ENCODE measurements at places on chromosomes 5 and 9.

DNA sequence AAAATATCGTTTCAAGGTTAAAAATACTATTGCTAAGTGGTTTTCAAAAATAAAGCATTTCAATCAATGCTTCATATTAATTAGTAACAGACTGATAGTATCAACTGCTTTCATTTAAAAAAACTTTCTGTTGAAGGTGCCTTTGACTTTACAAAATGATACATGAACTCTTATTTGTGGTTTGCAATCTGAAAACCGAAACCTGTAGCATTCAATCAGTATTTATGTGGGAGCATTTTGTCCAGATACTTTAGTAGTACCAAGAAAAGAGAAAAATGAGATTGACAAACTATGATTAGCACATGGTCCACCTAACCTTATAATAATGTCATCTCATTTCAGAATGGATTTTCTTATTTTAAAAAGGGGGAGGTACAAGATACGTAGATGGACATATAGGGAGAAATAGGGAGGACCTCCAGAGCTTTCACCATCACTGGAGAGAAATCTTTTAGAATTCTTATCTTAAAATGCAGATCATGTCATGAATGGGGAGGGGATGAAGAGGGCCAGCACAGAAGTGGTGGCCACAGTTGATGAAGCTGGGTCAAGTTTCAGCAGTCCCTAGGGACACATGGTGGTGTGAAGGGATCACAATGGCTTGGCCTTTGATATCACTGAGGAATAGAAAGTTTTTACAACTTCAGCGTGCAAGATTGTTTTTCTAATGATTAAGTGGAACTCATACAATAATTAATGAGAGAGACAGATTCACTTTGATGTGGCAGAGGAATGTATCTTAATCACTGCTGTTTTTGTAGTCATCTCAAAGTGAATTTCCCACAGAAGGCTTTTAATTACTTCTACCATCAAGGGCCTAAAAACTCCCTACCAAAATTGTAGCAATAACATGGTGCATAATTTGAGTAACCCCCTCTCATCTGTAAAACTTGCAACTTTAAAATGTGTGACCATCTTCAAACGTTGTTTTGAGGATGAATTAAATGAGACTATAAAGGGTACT is 322.3 kb upstream of the EDIL3 start:
- DNase-seq = no peak

DNA sequence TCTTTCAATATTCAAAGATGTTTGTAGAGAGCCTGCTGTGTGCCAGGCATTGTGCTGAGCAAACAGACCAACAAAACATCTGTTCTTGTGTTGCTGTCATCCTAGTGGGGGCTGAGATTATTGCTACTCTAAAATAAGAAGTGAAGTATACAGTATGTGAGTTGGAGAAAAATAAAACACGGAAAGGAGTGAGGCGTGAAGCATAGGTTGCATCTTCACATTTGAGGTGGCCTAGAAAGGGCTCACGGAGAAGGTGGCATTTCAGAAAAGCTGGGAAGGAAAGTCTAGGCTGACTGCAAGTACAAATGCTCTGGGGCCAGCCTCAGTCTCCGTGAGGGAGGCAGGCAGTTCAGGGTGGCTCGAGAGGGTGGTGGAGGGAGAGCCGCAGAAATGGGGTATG is 80.3 kb downstream of the CSNK1A1 start:
- DNase-seq = no peak

GRCh38 chr9:82423700-82424099 is 435.1 kb downstream of the SPATA31D1 start:
- DNase-seq = no peak

GRCh38 chr9:79433703-79434102 is 138.1 kb upstream of the TLE4 start:
- DNase-seq = no peak

- DNase-seq = no peak
Observed at GRCh38 chr5:10290438-10290837, 17.3 kb downstream of the CMBL start.

- no peak for DNase-seq
Observed at GRCh38 chr5:51495672-51496071, 112.4 kb downstream of the ISL1 start.

- no peak for DNase-seq
Observed at GRCh38 chr5:60183881-60184280, 290.4 kb upstream of the PDE4D start.

DNA sequence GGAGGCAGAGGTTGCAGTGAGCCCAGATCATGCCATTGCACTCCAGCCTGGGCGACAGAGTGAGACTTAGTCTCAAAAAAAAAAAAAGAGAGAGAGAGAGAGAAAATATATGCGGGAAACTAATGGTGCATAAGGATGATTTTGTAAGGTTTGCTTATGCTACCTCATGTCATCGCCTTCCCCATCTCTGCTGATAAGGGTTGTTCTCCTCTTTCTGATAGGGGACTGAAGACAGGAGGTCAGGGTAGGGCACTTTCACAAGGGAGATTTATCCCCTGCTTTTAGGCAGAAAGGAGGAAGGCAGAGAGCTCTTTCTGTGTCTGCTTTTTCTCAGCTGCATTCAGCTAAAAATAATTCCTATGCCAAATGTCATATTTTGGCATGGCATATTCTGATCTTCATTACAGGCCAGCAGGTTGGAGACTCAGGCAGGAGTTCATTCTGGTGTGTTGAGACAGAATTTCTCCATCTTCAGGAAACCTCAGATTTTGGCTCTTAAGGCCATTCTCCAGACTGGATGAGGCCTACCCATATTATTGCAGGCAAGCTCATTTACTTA is 220.2 kb downstream of the AUH start:
- DNase-seq = no peak

DNA sequence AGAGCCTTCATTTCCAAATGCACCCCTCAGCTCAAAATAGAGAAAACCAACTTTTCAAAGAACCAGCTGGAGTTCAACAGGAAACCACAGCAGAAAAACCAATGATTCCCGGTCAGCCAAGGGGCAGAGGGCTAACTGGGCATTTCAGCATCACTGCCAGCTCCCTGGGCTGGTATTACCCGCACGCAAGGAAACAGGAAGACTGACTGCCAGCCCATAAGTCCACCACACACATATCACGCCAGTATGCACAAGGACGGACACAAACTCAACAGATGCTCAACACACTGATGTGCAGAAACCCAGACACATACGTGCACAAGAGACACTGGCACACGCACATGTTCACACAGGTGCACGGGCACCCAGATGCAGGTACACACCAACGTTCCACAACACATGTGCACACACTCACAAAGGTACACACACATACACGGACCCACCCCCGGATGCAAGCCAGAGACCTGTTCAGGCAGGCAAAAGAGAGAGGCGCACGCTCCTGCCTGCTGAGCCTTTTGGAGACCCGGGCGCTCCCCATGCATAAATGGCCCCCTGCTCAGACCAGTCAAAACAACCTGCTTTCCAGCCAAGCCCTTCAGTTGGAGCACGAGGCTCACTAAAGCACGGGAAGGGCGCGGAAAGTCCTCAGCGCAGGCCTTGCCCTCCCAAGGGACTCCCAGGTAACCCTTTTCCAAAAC is 2.1 kb downstream of the ADAMTS2 start:
- no peak for DNase-seq

DNA sequence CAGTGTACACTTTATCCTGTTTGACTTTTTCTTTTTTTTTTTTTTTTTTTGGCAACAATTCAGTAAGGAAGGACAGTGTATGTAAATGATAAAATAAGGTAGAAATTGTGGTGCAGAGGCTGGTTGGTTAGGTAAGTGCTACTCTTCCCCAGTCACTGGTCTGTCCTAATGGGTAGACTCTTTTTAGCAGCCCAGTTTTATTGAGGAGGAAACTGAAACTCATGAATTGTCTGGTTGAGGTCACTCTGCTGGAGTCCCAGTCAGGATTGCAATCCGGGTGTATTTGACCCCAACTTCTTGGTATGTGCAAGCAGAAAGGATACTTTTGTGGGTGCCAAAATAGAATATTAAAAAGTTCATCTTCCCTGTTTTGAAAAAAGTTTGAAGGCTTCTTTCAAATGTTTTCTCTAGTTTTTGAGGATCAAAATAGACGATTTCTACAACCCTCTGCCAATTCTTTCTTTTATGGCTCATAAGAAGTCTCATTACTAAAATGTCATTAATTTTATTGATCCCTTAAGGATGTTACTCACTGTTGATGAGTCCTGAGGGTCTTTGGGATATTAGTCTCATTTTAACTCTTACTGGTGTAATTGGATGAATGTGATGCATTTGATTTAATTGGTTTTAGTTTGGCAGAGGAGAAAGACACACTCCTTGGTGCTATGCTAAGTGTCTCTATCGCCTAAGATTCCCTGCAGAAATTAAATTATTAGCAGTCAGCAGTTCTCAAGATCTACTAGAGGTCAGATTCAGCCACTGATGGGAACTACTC is 171.9 kb downstream of the KDM4C start:
- no peak for DNase-seq

DNA sequence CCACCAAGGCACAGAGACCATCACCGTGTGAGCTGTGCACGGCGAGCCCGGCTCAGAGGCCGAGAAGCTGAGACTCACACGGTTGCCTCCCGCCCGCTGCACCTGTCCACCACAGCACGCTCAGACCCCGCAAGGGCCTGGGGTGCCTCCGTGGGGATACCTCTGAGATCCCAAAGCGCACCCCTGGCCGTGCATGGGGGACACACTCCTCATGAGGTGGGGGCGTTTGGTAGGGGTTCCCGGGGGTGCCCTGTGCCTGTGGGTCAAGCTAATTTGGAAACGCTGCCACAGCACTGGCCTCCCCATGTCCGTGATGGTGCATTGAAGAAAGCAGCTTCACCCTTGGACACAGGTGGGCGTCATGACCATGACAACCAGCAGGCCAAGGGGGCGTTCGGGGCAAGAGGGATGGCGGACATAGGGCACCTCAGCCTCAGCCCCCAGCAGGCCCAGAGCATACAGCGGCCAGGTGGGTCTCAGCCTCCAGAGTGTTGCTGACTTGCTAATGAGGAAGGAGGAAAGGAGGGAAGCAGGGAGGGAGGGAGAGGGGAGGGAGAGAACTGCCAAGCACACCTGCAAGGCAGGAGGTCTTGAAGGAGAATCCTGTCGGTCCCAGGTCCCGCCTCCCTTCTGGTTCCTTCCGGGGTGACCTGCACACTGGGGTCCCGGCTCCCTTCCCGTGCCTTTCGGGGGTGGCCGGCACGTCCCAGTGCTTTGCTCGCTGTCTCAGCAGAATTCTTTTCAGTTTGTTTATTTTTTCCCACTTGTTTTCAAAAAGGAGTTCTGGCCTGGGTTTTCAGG is 34.7 kb downstream of the GLT6D1 start:
- DNase-seq = no peak

DNA sequence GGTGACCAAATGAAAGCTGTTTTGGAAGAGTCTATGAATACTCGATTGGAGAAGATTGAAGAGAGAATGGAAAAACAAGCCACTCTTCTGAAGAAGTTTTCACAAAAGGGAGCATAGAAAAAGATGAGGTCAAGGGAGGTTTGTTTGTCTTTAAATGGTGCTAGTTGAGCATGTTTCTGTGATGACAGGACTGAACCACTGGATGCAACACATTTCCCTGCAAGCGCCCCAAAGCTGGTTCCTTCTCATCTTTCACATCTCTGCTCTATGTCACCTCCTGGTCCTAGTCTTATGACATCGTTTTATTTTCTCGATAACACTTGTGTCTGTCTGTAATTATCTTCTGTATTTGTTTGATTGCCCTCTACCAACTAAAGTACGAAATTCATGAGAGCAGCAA is 3.8 kb upstream of the CCDC192 start:
- DNase-seq = no peak

DNA sequence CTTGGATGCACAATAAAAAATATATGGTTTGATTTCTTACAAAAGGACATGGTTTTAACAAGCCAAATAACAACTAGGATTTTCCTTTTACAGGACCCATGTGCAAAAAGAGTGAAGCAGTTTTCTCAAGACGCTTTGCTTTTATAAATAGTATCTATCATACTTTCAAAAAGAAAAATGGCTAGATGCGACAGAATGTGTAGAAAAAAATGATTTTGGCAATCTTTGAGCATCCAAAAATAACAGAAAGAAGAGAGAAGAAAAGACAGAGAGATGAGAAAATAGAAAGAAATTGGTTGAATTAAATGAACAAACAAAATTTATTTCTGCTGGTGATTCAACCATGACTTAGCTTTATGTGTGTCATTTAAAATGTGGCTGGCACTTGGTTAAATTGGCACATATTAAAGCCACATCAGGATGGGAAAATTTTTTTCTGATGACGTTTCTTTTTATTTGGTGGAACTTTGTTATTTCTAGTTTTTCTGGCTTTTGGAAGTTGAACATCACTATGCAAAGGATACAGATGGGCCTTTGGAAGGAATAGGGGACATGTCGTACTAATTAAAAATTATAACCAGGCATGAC is 35.6 kb upstream of the NREP start:
- DNase-seq = no peak

- no peak for DNase-seq
Observed at GRCh38 chr9:112006361-112007020, 109.9 kb downstream of the UGCG start.

DNA sequence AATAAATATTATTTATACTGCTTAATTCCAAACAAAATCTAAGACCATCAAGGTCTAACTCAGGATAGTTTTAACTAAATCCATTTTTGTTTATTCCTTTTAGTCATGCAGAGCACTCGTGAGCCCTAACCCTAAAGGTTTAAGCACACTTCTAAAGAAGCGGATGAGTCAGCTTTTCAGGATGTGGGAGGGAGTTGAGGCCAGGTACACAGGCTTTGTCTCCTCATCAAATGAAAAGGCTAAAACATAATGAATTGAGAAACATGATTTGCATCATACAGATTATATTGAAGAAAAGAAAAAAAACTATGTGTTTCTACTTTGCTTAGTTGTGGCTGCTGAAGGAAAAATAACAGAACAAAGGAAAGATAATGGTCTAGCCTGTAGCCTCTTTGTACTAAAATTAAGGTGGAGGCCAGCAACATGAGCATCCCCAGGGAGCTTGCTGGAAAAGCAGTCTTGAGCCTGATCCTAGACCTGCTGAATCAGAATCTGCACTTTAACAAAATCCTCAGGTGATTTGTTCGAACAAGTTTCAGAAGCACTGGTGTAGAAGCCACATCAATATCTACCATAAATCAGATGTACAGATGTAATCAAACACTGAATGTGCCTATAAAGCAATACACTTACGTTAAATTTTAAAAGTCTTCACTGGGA is 21.1 kb upstream of the ISCA1 start:
- no peak for DNase-seq

DNA sequence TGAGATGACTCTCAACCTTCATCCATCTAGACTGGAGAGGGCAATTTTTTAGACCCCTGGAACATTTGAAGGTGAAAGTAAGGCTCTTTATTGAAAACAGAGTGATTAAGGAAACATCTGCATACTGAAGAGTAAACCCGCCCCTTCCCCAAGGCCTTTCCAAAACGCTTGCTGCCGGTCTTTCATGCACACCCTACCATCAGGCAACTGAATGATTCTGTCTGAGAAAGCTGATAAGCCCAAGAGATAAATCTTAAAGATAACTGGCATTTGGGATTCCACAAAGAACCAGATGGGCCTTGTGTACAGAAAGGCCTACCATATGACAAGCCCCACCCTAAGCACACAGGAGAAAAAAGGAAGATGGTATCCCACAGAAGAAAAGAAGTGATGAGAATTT is 54.4 kb upstream of the PIK3R1 start:
- DNase-seq = no peak
